ENCODE measurements at places on chromosomes 6 and 20.

DNA sequence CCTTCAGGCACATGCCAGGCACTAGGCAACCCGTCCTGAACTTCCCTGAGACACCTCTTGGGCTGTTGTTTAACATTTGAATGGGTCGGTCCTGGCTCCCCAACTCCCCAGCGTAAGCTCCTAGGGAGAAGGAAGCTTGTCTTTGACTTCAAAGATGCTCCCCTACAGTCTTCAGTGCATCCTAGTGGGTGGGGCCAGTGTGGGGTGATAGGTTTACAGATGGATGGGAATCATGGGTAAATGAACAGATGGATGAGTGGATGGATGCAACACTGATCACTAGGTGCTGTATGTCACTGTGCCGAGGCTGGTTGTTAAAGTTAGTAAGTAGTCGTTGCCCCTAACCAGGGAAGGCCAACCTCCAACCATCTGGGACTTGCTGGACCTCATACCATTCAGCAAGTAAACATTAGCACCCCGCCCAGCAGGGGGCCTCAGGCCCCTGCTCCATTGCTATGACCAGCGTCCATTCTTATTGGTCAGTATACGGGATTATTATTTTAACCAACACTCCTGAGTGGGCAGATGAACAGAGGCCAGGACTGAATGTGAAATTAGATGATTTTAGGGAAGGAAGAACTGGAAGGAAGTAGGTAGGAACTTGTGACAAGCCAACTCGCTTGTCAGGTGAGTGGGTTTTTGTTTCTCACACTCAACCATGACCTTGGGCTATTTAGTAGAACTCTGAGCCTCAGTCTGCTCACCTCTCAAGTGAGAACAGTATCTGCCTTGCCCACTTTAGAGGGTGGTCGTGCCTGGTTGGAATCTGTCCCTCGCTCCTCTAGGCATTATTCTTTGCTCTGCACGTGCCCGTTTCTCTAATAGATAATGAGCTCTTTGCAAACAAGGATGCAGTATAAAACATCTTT, 82.9 kb upstream of the FOXP4 start:
- no peak for DNase-seq

DNA sequence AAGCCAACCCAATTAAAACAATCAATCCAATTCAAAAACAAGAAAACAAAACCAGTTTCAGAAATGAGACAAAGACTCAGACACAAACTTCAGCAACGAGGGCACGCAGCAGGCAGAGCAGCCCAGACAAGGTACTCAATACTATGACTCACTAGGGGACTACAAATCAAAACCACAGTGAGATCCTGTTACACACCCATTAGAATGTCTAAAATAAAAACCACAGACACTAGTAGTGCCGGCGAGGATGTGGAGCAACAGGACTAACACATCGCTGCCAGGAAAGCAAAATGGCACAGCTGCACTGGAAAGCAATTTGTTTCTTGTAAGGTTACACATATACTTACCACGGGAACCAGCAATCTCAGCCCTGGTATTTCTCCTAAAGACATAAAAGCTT, 28.4 kb upstream of the MAS1L start:
- peak; percentile 15 for DNase-seq

GRCh38 chr20:23820493-23820892, 6.0 kb downstream of the CST2 start:
- no peak for DNase-seq

GRCh38 chr6:128491100-128491581, 29.3 kb downstream of the PTPRK start:
- no peak for DNase-seq

DNA sequence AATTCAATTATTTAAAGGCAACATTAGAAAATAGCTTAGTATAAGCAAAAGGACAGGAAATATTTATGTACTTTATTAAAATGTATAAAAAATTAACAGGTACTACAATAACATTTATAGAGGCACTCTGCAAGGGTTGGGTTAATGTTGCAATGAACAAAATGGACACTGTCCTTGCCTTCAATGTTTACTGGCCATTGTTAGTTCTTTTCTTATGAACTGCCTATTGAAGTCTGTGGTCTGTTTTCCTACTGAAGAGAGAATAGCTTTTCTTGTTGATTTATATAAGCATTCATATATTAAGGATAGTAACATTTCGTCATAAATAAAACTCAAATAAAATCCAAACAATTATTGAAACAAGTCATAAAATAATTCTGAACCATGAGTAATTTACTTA, 135.3 kb upstream of the BEND6 start:
- DNase-seq = no peak
